ENCODE measurements at places on chromosomes 6 and 20.
A peak's percentile ranks its signal among the peaks of the same experiment; 100 is the strongest.

DNA sequence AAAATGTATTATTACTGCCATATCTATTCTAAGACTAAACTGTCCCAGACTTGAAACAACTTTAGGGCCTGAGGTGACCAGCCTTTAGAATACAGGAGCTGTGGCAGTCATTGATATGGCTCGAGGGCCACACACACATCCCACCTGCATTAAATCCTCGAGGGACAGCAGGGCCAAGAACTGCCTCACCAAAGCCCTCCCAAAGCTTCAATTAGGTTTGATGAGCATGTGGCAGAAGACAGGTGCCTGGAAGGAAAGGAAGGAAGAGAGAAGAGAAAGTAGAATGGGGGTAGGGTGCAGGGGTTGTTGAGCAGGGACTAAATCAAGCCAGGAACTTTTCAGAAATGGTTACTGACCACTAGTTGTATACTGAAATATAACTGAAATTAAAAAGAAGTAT, 115.0 kb downstream of the PDSS2 start:
- DNase-seq: no peak

- DNase-seq: peak; percentile 35
Measured at GRCh38 chr6:35411066-35411465, 41.1 kb upstream of the FANCE start.

DNA sequence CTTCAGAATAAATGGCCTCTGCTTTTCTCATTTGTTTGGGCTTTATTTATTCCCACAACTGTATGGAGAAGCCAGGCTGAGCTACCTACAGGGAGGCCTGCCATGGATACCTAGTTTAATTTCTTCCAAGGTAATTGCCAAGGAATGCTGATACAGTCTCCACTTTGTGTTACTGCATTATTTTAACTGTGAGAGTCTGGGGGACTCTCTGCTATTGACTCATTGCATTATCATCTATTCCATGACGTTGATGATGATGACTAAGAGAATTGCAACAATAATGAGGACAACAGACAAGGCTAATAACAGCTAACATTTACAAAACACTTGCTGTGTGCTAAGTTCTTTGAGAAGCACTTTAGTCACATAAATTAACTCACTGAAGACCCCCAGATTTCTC, 88.3 kb upstream of the COL21A1 start:
- DNase-seq: no peak

DNA sequence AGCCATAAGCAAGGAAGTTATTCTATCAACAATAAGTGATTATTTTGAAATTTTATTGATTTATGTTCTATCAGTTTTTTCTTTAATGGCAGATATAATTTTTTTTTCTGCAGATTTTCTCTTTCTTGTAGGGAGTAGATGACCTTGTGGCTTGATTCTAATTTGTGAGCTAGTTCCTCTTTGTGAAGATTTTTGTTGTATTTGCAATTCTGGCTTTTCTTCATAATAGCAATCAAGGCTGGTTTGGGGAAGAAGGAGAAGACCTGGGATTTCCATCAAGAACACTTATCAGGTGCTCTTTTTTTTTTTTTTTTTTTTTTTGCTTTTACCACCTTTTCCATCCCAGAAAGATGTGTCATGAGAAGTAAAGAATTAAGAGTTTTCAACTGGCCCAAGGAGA, 324.2 kb upstream of the MAN1A1 start:
- DNase-seq: no peak

DNA sequence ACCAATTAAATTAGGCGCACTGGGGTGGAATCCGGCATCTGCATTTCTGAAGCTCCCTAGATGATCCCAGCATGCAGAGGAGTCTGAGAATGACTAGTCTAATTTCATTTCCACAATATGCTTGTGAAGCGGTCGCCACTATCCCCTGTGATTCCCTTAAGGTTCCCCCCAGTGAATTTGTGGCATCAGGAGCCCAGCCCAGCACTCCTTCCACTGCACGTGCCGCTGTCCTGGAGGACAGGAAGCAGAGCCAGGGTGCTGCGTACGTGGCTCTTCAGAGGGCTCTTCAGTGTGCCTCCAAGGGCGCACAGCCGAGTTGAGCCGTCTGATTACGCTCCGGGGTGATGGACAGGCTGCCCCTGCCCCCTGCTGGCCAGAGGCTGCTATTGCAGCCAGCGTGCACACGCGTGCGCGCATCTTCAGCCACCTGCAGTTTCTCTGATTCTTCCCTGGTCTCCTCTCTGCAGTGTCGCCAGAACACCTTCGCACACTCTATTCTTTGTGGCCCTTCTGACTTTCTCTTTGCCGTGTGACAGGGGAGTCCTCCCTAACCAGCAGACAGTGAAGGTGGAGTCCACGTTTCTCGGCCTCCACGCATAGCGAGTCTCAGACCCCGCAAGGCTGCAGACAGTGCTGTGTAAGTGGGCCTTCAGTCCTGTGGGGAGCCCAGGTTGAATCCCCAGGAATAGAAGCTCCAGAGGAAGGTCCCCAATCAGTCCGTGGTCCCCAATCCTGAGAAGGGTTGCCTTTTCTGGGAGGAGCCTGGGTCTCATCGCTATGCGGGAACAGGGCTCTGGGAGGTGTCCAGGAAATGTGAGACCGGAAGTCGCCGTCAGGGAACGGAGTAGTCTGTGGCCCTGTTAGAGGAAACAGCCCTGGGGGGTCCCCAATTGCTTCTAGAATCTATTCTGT, 16.5 kb upstream of the NCR2 start:
- DNase-seq: peak; percentile 91

DNA sequence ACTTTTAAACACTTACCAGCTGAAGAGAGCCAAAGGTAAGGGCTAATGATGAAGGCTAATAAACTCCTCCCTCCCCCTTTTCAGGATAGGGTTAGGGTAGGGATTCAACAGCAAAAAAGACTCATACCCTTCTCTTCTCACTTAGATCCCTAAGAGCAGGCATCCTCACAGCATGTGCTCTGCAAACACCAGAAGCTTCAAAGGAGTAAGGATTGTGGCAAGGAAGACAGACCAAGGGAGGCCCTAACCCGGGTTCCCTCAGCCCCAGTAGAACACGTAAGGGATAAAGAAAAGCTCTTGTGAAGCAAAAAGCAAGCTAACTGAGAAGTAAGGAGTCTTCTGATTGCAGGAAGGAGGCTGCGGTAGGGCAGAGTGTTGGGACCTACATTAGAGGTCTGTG, 11.6 kb downstream of the MAP3K7 start:
- no peak for DNase-seq

GRCh38 chr20:61802721-61803311, 262.9 kb downstream of the TAF4 start:
- DNase-seq: no peak

GRCh38 chr6:133707456-133707855, 181.5 kb upstream of the TCF21 start:
- peak; percentile 12 for DNase-seq

GRCh38 chr20:15056246-15056645, 718.8 kb upstream of the FLRT3 start:
- DNase-seq: no peak
